Adrenal gland (tissue), 19 donors: ENCODE measurements at places on chromosomes 6 and 20.

- DNase-seq: no peak
These were observed 31.0 kb upstream of the ASIP start for GRCh38 chr20:34210271-34210670.

DNA sequence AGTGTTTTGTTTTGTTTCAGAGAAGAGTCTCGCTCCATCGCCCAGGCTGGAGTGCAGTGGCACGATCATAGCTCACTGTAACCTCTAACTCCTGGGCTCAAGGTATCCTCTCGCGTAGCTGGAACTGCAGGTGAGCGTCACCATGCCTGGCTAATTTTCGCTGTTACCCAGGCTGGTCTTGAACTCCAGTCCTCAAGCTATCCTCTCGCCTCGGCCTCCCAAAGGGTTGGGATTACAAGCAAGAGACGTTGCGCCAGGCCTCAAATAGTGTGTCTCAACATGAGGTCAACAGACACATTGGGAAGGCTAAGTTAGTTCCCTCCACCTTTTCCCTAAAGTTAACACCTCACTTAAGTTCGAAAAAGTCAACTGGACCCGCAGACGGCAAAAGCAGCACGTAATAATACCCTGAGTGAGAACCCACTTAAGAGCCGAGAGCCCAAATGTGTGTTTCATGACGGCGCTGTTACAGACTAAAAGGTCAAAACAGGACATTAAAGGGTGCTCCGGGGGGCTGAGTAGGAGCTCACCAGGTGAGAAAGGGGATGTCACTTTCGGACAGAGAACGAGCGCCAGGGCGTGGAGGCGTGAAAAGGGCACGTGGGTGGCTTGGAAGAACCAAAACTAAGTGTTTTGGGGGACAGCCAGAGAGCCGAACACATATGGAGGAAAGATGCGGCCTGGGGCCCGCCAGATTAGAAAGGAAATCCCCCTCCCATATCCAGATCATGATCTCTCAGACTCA is 499 bp downstream of the TTI1 start:
- no peak for DNase-seq

DNA sequence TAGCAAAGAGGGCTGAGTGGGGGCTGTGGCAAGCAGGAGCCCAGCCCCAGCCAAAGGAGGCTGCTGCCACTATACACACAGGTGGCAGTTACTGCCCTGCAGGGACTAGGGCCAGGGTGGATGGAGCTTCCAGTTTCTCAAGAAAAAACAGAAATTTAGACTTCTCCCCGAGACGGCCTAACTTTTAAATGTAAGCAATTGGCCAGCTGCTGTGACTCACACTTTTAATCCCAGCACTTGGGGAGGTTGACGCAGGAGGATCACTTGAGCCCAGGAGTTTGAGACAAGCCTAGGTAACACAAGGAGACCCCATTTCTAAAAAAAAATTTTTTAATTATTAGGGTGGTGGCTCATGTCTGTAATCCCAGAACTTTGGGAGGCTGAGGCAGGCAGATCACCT is 98.2 kb upstream of the NFATC2 start:
- DNase-seq: no peak

- DNase-seq: peak; percentile 58
These were observed 45.9 kb upstream of the TAB2 start for GRCh38 chr6:149271348-149272340.

- no peak for DNase-seq
These were observed 34.6 kb downstream of the TAF8 start for GRCh38 chr6:42084889-42085288.

DNA sequence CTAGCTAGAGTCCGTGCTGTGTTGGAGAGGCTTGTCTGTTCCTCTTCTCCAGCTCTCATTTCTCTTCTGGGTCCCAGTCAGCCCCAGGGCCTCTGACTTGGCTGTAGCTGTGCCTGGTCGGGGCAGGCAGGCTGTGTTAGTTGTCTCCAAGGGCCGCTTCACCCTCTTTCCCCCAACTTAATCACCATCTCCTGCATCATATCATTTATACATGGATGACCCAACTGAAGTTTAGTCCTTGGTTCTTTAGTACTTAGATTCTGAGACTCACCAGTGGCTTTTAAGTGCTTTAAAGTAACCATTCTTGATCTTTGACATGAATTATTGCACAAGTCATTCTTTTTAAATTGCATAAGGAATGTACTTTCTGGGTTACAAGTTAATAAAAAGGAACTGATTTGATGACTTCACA is 127.3 kb downstream of the RTN4IP1 start:
- DNase-seq: no peak

DNA sequence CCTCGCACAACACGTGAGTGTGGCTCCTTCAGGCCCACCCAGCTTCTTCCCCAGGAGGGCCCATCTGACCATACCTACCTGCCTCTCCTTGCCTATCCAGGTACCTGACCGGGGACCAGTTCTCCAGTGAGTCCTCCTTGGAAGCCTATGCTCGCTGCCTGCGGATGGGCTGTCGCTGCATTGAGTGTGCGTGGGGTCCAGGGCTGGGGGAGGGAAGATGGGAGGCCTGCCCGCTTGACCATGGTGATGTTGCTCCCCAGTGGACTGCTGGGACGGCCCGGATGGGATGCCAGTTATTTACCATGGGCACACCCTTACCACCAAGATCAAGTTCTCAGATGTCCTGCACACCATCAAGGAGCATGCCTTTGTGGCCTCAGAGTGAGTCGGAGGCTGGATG is 26.5 kb downstream of the PLCG1 start:
- no peak for DNase-seq

DNA sequence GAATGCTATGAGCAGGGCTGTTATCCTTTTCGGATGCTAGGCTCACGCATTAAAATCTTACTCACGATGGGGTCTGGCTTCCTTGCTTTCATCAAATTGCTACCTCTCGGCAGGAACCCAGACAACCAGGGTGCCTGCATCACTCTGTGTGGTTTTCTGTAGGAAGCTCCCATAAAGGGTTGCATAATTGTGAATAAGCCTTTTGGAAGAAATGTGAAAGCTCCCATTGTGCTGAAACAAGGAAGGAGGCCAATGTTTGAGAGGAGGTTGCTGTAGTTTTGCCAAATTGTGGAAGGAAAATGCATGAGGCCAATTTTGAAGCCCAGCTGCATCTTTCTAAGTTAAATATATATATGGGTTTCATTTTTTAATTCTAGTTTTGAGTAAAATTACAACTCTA is 615.5 kb downstream of the C6orf118 start:
- no peak for DNase-seq

DNA sequence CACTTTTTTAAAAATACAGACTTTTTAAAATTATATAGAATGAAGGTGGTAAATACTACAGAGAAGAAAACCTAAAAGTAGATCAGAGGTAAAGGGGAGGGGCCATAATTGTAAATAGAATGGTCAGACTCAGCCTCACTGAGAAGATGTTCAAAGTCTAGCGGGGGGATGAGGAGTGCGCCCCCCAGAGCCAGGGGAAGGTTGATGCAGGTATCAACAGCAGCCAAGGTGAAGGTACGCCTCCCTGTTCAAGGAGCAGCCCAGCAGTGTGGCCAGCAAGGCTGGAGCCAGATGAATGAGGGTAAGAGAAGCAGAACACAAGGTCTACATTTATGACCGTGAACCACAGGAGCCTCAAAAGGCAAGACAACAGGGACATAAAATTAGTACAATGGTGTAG is 204.1 kb downstream of the PTPRT start:
- no peak for DNase-seq

- DNase-seq: peak; percentile 16
These were observed 594 bp downstream of the ARFGEF3 start for GRCh38 chr6:138162111-138162954.

- no peak for DNase-seq
These were observed 28.3 kb downstream of the ZNF292 start for GRCh38 chr6:87183687-87184086.

- DNase-seq: peak; percentile 67
These were observed 30.9 kb upstream of the AVP start for GRCh38 chr20:3115190-3116107.

DNA sequence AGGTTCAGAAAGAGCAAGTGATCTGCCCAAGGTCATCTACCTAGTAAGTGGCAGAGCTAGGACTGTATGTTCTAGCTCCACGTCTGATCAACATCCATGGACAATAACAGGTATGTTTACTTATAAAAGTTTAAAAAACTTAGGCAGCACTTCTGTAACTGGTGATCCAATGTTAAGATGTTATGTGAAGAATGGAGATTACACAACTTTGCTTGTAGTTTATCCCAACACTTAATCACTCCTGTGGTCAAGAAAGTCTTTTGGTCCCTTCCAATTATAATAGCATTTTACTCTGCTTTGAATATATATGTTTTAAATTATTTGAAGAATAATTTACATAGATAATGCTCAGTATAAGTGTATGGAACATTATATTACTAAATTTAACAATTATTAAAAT is 4.8 kb downstream of the FBXO30 start:
- no peak for DNase-seq

GRCh38 chr6:25774120-25774715 is 19.7 kb downstream of the SLC17A4 start:
- no peak for DNase-seq

DNA sequence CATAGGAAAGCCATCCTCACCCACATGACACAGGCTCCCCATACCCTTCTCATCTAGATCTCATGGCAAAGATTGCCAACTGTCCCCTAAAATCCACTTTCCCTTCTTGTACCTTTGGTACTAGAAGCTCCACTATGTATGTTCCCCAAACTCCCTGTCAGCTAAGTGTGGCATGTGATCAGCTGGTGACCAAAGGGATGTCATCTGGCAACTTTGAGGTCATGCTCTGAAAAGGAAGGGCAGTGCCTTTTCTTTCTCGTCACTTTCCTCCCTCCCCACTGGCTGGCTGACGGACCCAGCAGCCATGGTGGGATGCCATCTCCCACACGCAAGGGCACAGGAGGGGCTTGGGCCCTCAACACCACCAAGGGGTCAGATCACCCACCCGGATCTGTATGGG is 23.8 kb upstream of the TAF8 start:
- no peak for DNase-seq

DNA sequence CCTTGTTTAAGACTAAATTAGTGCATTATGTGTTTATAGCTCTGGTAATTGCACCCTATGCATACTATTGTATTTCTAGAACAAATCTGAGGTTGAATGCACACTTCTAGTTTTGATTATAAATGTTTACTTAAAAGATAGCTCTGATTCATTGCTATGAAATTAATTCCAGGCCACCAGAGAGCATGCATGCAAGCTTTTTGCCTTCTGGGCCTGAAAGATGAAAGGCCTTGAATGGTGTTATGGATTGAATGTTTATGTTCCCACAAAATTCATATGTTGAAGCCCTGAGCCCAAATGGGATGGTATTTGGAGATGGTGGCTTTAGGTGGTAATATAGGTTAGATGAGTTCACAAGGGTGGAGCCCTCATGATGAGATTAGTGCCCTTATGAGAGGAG is 695.0 kb upstream of the MAP3K7 start:
- no peak for DNase-seq

DNA sequence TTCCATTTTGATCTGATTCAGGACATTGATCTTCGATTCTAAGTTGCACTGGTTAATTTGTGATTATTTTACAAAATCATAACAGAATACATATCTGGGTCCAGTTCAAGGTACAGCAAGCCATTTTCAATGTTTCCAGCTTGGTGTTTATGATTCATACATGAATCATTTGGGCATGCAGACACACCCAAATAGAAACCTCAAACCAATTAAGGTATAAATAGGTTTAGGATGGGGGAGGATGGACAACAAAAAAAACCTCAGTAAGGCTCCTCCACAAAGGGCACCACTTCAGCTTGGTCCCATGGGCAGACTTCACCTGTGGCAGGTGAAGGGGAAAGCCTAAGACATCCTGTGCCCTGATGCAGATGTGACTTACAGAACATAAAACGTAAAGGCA is 192.7 kb downstream of the KHDC1L start:
- no peak for DNase-seq

DNA sequence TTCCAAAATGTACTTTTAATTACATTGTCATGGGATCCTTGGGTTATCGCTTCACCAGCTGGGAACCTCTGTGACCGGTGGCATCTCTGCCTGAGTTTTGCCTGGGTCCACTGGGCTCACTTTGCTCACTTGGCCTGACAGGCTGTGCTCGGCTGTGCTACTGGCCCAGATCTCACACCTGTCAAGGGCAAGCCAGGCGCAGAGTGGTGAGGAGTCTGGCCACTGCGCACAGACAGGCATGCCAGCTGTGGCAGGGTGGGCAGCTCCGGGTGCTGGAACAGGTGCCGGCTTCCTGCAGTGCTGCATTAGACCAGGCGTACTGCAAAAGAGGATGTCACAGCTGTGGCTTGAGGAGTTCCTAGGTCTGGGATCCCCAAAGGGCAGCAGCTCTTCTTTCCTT is 489.8 kb downstream of the TENT5A start:
- no peak for DNase-seq

- DNase-seq: no peak
These were observed 166.1 kb downstream of the GRM4 start for GRCh38 chr6:33979750-33980149.

- peak; percentile 68 for DNase-seq
These were observed 148.9 kb downstream of the CEBPB start for GRCh38 chr20:50339466-50339901.

GRCh38 chr6:156735751-156736150 is 41.4 kb upstream of the ARID1B start:
- no peak for DNase-seq

- DNase-seq: no peak
These were observed 1.6 kb upstream of the RPS12 start for GRCh38 chr6:132812756-132813172.

DNA sequence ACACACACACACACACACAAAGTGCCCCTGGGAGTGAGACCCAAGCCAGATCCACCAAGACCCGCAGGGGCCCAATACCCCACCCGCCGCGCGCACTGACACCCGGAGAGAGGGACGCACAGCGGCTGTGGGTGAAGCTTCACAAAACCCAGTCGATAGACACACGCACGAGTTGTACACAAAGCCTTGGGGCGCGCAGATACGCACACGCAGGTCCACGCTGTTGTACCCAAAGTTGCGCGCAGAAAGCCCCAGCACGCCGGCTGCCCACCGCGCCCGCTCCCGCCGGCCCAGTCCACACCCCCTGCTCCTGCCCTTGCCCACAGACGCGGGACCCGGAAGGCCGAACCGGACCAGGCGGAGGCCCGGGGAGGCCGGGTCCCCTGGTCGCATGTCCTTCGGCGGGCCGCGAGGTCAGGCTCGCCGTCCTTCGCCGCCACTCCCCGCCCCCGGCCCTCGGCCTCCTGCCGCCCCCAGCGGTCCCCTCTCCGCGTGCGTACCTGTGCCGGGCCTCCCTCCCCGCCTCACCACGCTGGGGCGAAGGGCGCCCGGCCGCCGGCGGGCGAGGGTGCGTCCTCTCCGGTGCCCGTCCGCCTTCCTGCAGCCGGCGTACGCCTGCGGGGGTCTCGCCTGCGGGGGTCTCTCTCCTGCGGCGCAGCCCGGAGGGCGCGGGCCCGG is at the start of gene TMEM74B:
TSS of gene TMEM74B (minus strand) at position 344 of the 678 bp plus-strand sequence. CDS start 1,180 bp downstream, outside the sequence.
- DNase-seq: no peak

DNA sequence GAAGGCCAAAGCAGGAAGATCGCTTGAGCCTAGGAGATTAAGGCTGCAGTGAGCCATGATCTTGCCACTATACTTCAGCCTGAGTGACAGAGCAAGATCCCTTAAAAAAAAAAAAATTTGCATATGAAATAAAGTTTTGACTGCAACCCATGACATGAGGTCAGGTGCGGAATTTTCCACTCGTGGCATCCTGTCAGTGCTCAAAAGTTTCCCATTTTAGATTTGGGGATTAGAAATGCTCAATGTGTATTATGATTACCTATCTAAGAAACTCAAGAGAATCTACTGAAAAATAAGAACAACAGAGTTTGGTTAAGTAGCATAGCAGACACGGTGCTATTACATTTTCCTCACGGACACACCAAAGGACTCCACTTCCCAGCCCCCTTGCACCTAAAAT is 11.7 kb downstream of the SLC23A2 start:
- DNase-seq: peak; percentile 69
